ENCODE measurements at places on chromosomes 12 and 14.

DNA sequence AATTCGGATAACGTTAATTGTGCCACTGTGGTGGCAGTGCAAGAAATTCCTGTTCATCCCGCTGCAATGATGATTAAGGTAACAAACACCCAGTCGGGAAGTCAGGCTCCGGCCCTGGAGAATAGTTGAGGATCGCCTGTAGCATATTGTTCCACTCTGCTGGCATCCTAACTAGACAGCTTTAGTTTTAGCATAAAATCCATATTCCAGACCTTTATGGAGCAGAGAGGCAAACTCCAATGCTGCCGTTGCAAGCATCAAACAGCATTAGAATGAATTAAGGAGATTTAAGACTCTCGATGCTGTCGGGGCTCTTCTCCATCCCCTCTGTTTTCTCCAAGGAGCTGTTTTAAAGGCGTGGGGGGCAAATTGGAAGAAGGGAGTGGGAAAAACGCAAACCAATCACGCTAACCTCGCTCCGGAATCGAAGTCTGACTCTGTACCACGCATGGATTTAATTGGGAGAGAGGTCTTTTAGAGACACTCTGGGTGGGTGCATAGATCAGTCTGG is 660.4 kb downstream of the VRK1 start:
- DNase-seq: no peak

GRCh38 chr14:104878582-104878981 is 13.5 kb downstream of the CEP170B start:
- DNase-seq: no peak

- DNase-seq: no peak
Measured at GRCh38 chr12:31089072-31089471, 15.4 kb downstream of the DDX11 start.

DNA sequence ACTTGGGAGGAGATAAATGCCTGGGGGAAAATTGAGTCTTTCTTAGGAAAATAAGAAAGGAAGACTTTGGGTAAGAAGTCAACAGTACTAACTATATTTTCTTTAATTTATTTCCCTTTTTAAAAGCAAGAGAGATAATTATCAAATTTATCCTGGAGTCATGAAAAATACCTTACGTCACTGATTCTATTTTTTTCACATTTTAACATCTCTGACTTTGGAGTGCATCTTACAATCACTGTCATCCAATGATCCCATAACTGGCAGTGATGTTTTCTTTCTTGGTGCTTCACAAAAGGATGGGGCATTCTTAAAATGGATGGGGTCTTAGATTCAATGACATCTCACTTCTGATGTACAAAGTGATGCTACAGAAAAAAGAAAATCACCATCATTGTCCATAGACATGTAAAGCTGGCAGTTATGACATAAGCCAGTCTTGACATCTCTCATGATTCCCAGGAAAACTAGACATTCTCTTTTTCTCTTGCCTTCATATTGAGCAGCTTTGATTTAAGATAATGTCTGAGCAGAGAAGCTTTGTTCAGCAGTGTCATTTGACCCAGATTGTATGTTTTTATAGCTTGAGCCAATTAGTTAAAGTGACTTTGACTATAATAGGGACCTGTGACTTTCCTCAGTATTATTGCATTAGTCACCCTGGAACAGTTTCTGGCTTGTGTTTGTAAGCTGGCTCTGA is 236.2 kb downstream of the EGLN3 start:
- DNase-seq: no peak

- no peak for DNase-seq
Measured at GRCh38 chr14:38291681-38292467, 36.0 kb upstream of the CLEC14A start.

- DNase-seq: no peak
Measured at GRCh38 chr14:29805415-29806123, 122.1 kb downstream of the PRKD1 start.

DNA sequence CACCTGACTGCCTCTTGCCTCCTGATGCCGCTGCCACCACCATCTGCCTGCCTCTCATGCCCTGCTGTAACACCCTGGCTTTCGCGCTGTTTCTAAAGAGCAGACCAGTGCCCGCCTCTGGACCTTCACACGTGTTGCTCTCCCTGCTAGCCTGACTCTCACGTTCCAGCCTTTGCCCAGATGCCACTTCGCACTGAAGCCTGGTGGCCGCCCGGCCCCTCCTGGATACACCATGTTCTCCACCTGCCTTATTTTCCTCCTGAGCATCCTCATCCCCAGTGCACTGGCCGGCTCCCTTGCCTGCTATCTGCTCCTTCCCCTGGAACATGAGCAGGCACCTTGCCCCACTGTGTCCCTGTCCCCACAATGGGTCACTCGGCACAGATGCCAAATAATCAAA is 146.5 kb downstream of the PIWIL1 start:
- DNase-seq: no peak

GRCh38 chr12:123944696-123945095 is 27.9 kb downstream of the CCDC92 start:
- no peak for DNase-seq

DNA sequence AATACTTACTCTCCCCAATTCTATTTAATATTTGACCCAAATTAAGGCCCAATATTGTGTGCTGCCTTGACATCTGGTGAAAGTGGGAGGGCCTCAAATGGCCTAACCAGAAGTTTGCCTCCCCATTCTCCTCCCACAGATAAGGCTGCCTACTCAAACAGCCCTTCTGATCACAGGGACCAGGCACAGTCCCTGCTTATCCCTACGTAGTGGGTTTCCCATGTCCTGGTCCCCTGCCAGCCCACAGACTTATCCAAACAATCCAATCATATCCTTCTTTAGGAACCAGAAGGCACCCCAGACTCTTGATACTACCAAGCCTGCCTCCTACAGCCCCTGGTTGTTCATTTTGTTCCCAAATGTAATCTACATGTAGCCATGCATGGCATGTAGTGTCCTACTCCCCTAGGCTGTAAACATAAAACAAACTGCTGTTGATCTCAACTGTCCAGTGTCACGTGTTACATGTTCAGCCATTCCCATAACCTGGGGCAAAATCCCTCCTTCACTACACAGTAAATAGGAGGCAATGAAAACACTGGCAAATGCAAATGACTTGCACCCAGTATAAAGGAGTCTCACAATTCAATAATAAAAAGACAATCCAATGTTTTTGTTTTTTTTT is 49.3 kb downstream of the EEA1 start:
- no peak for DNase-seq

DNA sequence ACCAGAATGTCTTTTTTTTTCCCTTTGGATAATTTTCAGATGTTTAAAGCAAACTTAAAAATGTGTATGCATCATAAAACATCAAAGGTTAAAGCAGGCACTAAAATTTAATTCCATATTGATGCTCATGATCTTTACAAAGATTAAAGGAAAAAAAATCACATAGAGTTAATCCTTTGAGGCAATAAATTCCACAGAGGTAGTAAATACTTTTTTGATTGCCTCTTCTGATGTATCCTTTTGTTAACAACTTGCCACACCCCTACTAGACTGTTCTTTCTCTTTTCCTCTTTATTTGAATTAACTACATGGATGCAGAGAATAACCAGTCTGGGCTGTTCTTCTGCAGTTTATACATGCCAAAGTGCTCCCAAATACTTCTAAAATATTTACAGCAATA is 45.2 kb upstream of the KCNJ8 start:
- DNase-seq: no peak

GRCh38 chr12:95205685-95206084 is 11.6 kb downstream of the FGD6 start:
- no peak for DNase-seq

- DNase-seq: no peak
Measured at GRCh38 chr12:132835076-132836025, 6.7 kb upstream of the GOLGA3 start.

GRCh38 chr14:93317875-93318807 is 14.7 kb downstream of the BTBD7 start:
- no peak for DNase-seq

- no peak for DNase-seq
Measured at GRCh38 chr12:79274501-79275064, 410.0 kb downstream of the SYT1 start.

DNA sequence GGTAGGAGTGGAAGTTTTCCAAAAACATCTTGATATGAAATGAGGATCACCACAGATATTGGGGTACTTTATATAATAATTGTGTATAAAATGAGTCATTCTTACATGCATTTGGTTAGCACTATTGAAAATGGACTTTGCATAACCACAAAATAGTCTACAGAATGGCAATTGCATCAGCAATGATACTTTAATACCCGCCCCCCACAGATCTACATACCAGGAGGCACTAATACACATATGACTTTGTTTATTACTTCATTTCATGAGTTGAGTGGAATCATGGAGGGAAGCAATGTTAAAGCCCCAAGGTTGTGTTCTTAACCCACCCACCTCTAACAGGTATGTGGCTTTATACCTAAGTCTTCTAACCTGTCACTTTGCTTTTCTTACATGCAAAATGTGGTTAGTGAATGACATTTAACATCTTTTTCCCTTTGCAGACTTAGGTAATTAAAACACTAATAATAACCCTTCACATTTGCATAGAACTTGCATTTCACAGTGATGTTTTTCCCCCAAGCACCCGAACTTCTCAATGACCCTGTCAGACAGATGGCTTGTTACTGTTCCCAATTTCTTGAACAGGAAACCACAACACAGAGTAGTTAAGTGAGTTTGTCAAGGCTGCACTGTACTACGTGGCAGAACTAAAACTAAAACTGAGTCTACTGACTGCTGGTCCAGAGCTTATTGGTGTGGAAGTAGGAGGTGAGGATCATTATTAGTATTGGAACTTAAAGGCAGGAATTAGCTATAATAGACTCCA is 101.9 kb downstream of the NPAS3 start:
- DNase-seq: no peak

DNA sequence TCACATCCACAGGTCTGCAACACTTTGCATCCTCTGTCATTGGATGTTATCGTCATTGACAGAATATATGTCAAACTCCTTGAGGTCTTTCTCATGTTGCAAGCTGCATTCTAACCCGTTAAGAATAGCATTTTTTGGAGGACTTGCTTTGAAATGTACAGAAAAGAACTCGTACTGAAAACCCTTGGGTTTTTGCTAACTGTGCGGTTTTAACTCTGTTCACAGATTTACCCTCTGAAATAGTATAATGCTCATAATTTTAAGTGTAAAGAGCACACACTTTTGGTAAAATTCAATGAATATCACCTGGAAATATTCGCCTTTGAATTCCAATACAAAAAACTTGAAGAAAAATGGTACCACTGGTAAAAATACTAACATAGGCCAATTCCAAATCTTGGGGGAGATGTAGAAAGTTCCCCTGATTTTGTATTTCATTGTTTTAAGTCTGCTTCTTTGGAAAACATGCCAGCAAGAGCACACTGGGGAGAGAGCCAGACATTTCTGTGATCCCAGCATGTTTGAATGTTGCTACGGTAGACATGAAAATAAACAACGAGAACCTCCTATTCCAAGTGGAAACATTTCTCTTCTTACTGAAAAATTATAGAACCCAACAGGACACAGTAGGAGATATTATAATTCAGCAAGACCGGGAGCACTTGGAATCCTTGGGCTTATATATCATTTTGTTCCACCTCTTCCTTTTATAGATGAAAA is 446.0 kb downstream of the AEBP2 start:
- DNase-seq: no peak

DNA sequence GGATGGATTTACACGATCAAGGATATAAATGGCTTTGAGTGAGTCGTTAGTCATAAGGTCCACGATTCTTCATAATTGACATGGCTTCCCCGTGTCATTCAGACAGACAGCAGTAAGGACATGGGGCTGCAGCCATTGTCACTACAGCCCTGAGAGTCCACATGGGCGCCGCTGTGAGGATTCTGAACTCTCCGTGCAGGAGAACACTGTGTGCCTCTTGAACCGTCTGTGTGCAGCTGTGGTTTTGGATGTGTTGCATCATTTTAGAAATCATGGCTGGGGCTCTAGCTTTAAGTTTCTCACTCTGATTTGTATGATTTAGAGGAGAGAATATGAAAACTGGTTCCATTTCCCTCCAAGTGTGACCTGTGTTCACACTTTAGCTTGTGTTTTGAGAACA is 47.2 kb downstream of the NPAS3 start:
- no peak for DNase-seq

DNA sequence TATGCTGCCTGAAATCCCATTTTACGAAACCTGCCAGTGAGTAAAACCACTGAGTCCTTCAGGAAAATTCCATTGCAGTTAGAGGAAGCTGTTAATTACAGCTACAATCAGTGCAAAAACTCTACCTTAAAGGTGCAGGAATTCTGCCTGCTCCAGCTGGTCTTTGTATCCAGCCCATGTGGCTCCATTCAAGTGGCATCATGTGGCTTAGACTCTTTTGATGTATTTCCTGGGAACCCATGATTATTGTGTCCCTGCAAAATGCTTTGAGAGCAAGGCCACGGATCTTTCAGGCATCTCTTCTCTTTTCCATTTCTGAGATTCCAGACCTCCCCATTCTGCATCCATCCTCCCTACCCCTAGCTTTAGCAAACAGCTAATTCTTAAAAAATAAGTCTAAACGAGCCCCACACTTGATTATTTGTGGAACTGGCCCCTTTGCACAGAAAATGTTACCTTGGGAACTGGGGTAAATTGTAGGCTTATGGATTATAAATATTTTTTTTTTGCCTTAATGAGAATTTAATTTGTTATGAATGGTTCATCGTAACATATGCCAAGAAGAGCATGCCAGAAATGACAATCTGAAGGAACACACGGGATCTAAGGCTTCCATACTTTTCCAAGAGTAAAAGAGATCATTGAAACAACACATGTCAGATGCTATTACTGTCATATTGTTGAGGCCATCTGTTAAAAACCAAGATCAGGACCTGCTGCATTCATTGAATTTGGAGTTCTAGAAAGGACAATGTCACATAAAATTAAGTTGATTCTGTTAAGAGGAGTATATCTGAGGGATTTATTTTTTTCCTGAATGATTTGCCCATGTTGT is 144.6 kb downstream of the TPH2 start:
- DNase-seq: no peak

DNA sequence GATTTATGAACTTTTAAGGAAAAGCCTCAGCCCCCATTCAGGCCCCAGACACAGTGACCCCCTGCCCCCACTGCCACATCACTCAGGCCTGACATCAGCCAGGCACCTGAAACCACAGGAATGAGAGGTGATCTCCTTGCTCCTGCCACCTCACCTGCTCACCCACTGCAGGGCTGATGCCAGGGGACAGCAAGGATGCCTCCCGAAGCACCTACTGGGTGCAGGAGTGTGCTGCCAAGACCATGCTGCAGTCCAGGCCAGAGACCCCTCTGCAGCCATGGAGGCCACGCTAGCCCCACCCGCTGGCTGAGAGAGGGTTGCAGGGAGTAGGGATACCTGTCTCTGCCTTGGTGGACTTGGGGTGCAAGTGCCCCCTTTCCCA is 18.6 kb upstream of the KRT7 start:
- no peak for DNase-seq

GRCh38 chr14:70538087-70538486 is 3.3 kb upstream of the ADAM20 start:
- DNase-seq: no peak

DNA sequence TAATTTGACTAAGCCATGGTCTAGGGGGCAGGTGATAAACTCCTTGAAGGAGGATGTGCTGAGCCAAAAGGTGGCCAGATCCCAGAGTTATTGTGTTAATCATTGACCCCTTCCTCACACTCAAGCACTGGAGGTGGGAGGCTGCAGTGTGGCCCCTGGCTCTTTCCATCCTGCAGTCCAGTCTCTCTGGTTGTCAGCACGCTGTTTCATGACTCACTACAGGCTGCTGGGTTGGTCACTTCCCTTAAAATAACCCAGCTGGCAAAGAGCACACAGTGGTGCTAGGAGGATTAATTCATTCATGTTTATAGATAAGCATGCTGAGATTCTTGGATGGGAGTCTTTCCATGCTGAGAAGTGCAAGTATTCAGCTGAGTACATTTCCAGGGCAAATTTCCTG is 228.9 kb downstream of the ANO2 start:
- no peak for DNase-seq
